ENCODE measurements at places on chromosomes 16 and 17. TPM values are rescaled to one million over a fixed set of nuclear protein-coding genes. Genes with fewer than 3 reads are reported as not detected.

GRCh38 chr17:64694207-64694606, 32.1 kb upstream of the SMURF2 start:
- DNase-seq = no peak

- no peak for DNase-seq
These were observed 41.4 kb upstream of the CLEC18A start for GRCh38 chr16:69909760-69910159.

GRCh38 chr17:58541249-58541648, 26.8 kb upstream of the MTMR4 start:
- no peak for DNase-seq

- DNase-seq = no peak
These were observed 3.9 kb downstream of the SLC47A2 start for GRCh38 chr17:19712436-19713004.

NUDT7 gene
- total RNA-seq = 6.2 TPM

CD300LB gene
- total RNA-seq = not detected

RNF166 gene
- total RNA-seq = 20.1 TPM

KATNB1 gene
- 31.7 TPM for total RNA-seq

FOXO3B gene
- total RNA-seq = 15.1 TPM

TCAP gene
- total RNA-seq = 1.5 TPM
